Spinal cord (tissue), 10 donors: ENCODE measurements at places on chromosomes 3 and 15.

DNA sequence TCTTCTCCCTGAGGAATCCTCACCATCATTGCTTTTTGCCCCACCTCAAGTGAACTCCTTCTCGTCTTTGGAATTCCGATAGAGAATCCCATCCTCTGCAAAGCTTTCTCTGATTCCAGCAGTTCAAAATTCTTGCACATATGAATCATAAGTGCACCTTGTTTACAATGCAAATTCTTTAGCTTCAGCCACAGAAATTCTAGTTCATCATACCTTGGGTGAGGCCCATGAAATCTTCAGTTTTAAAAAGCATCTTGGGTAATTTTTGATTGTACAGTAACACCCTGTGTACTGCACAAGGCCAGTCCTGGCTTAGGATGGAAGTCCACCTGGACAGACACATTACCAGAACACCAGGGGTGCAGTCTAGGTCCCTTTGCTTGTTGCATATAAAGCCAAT lies 30.8 kb downstream of the MDFIC2 start:
- no peak for DNase-seq

DNA sequence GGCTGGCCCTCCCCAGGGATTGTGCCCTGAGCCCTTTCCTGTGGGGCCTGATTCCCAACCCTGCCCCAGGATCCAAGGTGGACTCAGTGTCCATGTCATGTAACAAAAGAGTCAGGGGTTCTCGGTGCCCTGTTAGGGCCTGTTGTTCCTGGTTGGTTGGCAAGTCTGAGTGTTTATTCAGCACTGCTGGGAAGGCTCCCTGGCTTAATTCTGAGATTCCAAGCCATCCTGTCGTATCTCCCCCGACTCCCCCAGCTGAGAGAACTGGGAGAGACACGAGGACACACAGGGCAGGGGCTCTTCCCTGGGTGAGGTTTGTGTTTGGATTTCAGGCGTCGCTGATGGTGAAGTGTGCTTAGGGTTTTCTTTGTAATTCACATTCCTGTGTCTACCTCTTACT lies 78.3 kb downstream of the EEFSEC start:
- DNase-seq: no peak

DNA sequence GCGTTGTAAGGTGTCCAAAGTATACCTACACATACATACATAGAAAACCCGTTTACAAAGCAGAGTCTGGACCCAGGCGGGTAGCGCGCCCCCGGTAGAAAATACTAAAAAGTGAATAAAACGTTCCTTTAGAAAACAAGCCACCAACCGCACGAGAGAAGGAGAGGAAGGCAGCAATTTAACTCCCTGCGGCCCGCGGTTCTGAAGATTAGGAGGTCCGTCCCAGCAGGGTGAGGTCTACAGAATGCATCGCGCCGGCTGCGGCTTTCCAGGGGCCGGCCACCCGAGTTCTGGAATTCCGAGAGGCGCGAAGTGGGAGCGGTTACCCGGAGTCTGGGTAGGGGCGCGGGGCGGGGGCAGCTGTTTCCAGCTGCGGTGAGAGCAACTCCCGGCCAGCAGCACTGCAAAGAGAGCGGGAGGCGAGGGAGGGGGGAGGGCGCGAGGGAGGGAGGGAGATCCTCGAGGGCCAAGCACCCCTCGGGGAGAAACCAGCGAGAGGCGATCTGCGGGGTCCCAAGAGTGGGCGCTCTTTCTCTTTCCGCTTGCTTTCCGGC lies 318.6 kb downstream of the FGF12 start:
- DNase-seq: peak; percentile 71

- DNase-seq: no peak
Measured at GRCh38 chr15:95328559-95328958, 1001.9 kb upstream of the NR2F2 start.

DNA sequence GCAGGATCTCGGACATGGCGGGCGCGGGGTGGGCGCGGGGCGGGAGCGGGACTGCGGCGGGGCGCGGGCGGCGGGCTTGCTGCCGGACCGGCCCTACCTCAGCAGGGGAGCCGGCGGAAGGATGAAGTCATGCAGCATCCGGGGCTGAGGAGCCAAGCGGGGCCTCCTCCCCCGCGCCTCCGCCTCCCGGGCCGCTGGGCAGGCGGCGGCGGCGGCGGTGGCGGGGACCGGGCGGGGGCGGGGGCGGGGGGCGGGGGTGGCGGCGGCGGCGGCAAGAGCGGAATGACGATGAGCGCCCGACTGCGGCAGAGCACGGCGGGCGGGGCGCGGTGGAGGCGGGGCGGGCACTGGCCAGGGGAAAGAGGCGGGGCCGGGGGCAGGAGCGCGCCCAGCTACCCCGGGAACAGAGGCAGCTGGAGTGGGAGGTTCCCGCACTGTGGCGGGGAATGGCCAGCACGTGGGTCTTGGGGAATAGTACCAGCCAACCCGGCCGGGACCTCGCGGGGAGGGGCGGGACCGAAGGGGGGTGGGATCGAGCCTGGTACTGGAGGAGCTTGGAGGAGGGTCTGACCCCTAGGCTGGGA lies at the start of gene CAMK2N2:
Gene CAMK2N2, minus strand, starts transcription at position 284 of the 584 bp plus-strand sequence. Its CDS starts 268 bp downstream, at position 16.
- no peak for DNase-seq

- DNase-seq: no peak
Measured at GRCh38 chr3:78977073-78977472, 790.7 kb downstream of the ROBO1 start.

DNA sequence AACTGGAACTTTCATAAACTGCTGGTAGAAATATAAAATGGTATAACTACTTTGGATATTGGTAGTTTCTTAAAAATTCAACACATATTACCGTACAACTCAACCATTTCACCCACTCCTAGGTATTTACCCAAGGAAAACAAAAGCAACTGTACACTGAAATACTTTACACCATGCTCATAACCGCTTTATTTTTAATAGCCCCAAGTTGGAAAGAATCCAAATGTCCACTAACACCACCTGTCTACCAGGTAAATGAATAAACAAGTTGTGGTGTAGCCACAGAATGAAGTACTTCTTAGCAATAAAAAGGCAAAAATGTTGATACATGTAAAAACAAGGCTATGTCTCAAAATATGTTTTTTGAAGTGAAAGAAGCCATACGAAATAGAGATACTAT lies 215.9 kb upstream of the PEX5L start:
- DNase-seq: no peak

GRCh38 chr3:179432021-179432420 lies 19.2 kb downstream of the GNB4 start:
- DNase-seq: peak; percentile 44

DNA sequence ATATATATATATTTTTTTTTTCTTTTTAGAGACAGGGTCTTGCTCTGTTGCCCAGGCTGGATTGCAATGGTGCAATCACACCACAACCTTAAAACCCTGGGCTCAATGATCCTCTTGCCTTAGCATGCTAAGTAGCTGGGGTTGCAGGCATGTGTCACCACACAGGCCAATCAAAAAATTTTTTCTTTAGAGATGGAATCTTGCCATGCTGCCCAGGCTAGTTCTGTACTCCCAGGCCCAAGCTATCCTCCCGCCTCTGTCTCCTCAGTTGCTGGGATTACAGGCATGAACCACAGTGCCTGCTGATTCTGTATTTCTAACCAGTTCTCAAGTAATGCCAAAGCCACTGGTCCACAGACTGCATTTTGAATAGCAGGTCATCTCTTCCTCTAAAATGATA lies 291.3 kb upstream of the ZPLD1 start:
- no peak for DNase-seq

- DNase-seq: no peak
Measured at GRCh38 chr3:10526366-10526765, 21.0 kb upstream of the ATP2B2 start.

DNA sequence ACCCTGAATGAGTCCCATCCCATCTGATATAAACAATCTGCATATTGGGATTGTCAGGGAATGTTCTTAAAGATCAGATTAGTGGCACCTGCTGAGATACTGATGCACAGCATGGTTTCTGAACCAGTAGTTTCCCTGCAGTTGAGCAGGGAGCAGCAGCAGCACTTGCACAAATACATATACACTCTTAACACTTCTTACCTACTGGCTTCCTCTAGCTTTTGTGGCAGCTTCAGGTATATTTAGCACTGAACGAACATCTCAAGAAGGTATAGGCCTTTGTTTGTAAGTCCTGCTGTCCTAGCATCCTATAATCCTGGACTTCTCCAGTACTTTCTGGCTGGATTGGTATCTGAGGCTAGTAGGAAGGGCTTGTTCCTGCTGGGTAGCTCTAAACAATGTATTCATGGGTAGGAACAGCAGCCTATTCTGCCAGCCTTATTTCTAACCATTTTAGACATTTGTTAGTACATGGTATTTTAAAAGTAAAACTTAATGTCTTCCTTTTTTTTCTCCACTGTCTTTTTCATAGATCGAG lies 4.5 kb downstream of the B2M start:
- DNase-seq: no peak

DNA sequence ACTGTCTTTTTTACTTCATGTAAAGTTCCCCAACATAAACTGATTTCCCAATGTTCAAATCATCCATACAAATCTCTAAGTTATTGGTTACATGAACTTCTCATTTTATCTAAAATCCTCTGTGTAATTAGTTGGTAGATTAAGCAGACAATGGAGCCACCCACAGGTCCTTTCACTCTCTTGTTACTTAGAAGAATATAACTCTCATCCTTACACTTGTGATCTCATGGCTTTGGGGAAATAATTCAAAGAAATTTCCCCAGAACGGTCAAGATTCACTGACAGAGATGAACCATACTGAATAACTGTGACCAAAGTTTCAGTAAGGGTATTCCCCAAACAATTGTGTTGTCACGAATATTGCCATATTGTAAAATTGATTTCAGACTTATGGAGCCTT lies 1102.6 kb upstream of the EPHA6 start:
- no peak for DNase-seq

- no peak for DNase-seq
Measured at GRCh38 chr15:57866149-57866736, 159.7 kb downstream of the POLR2M start.
